ENCODE measurements at places on chromosomes 7 and 10. TPM values are rescaled to one million over a fixed set of nuclear protein-coding genes. Genes with fewer than 3 reads are reported as not detected.

Gene ACBD7
- 0.59 TPM for polyA plus RNA-seq

Gene EEPD1
- polyA plus RNA-seq = 14.7 TPM

Gene OR2A42
- 0.53 TPM for polyA plus RNA-seq

Gene KCP
- 2.2 TPM for polyA plus RNA-seq

DNA sequence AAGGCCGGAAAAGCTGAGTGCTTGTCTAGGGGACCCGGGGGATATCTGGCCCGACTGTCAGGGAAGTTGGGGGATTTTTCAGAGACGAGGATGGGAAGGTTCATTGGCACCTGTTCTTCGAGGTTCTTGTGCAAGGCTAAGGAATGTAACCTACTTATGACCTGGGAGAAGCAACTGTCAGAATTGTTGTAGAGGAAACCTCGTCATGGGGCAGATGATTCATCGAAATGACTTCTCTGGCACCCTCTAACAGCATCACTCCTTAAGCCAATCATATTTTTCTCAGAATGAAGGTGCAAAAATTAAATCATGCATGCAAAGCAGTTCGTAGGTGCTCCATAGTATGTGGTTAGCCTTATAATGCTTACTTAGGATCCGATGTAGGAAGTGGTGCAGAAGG is 58.6 kb downstream of the PLXDC2 start:
- no peak for DNase-seq

GRCh38 chr10:98971464-98971863 is 264.2 kb downstream of the HPSE2 start:
- no peak for DNase-seq

GRCh38 chr7:44568771-44569560 is 4.7 kb downstream of the DDX56 start:
- DNase-seq = no peak

DNA sequence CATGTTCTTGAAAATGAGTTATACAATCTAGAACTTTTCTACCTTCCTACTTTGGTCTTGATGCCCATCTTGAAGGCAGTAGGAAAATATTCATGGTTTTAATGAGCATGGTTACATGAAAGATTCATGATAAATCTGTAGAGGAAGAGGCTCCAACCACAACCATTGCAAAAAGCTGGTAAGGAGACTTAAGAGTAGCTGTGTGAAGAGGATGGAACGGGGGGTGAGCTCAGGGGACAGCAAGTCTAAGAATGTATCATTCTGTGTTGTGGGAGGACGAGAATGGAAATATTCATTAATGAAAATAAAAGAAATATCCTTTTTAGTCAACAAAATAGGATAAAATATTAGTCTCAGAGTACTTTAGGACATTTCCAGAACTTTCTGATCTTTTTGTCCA is 81.1 kb downstream of the BMPER start:
- DNase-seq = no peak

- DNase-seq = no peak
Measured at GRCh38 chr7:1083729-1084657, 3.9 kb upstream of the GPER1 start.

- no peak for DNase-seq
Measured at GRCh38 chr7:29372351-29373090, 177.9 kb downstream of the CHN2 start.

- no peak for DNase-seq
Measured at GRCh38 chr7:21346297-21346696, 81.6 kb upstream of the SP4 start.

DNA sequence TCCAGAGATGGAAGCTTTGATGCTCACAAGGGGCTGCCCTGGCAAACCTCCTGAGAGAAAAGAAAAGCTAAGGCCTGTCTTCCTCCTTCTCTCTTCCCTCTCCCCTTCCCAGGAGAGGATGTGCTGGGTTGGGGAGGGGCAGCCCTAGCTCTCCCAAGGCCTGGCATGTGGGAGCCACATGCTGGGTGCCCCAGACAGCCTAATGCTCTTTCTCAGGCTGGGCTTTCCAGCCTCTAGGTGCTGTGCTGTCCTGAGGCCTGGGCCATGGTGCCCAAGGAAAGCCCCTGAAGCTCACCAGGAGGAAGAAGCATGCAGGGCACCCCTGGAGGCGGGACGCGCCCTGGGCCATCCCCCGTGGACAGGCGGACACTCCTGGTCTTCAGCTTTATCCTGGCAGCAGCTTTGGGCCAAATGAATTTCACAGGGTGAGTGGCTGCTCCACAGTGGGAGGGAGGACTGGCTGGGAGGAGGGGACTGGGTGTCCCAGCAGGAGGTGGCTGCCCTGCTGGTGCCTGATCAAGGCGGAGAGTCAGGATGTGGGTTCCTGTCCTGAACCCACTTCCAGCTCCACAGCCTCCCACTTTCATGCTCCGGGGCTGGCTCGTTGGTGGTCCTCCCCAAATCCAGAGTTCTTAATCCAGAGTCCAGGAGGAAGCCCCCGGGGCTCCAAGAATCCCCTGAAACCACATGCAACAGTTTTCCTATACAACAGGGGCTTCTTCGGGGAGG is 1.7 kb downstream of the CPA5 start:
- DNase-seq = no peak

DNA sequence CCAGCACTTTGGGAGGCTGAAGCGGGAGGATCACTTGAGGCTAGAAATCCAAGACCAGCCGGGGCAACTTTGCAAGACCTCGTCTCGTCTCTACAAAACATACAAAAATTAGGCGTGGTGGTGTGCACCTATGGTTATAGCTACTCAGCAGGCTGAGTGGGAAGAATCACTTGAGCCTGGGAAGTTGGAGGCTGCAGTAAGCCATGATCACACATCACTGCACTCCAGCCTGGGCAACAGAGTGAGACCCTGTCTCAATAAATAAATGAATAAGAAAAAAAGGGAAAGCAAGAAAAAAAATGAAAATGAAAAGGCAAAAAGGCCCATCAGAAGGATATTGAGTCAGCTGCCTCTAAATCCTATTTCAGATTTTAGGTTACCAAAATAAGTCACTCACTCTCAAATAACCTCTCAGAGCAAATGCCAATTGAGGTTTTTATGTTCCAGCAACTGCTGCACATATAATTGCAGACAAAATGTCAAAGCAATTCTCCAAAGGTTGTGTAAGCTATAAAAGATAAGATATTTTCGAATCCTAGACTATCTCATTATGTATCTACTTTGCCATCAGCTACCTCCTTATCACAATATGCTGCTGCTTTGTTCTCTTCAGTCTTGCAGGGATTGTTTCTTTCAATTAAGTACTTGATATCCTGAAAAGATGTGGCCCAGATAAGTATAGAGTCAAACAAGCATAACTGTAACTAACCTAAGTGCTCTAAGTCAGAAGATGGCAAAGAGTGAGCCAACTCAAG is 4.7 kb downstream of the BAZ1B start:
- DNase-seq = no peak

DNA sequence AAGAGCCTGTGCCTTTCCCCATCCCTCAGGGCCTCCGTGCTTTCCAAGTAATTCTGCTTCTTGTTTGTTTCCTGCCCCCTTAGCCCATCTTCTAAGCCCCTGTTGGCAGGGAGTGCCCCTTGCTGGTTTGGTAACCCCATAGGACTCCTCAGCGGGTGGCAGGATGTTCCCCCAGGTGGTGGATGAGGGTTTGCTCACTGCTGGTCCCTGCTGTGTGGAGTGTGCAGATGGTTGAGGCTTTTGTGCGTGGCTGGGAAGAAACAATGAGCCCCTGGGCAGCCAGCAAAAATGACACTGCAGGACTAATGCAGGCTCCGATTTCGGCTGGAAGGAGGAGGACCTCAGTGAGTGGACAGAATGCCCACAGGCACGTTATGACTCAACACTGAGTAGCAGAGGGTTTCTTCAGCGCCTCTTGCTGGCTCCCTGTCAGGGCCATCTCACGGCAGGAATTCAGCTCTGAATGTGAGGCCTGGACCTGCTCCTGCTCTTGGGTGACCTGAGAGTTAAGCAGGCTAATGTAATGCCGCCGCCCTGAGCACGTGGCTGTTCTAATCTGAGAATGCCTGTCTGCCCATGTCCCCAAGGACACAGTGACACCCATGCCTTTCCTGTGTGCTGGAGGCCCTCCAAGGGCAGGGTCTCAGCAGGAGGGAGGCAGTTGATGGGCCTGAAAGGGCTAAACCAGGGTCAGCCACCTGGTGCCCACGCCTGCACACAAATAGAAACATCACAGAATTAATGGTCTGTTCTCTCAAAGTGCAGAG is 16.6 kb downstream of the BAG3 start:
- no peak for DNase-seq

DNA sequence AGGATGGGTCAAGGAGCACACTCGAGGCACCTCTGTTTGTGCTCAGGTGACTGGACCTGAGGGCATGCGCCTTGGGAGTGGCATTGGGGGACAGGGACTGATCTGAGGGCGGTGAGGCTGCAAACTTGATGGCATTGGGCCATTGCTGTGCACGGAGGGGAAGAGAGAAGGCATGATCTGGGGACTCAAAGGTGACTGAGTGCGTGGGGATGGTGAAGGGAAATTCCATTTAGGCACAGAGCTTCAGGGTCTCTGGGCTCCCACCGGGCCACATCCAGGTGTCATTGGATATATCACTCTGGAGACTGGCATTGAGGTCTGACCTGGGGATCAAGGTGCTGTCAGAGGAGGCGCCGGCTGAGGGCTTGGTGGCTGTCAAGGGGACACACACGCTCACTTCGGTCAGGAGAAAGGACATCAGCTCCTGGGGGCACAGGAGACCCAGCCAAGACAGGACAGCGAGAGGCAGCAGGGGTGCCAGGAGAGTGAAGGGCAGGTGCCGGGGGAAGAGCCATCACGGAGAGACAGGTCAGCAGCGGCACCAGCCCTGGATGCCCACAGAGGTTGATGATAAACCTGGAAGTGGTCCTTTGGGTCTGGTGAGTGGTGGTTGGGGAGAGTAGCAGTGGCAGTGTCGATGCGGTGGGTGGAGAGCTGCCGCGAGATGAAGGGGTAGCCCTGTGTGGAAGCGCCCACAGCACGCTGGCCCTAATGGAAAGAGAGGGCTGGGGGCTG is 5.5 kb downstream of the ADCK2 start:
- DNase-seq = no peak

GRCh38 chr7:18771834-18772566 is 276.5 kb downstream of the HDAC9 start:
- no peak for DNase-seq

- no peak for DNase-seq
Measured at GRCh38 chr7:19091550-19092200, 25.8 kb downstream of the TWIST1 start.

DNA sequence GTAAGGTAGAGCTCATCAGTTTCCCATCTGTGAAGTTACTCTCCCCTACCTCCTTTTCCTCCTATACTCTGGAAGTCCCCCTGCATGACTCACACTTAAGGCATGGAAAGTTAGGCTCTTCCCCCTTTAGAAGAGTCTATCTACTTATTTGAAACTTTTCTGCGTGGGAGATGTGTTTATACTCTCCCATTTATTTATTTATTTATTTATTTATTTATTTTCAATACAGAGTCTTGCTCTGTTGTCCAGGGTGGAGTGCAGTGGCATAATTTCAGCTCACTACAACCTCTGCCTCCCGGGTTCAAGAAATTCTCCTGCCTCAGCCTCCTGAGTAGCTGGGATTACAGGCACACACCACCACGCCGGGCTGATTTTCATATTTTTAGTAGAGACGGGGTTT is 107.5 kb upstream of the JCAD start:
- DNase-seq = no peak
